Progenitor cell of endocrine pancreas (in vitro differentiated cells): ENCODE measurements at places on chromosomes 2 and 18.

DNA sequence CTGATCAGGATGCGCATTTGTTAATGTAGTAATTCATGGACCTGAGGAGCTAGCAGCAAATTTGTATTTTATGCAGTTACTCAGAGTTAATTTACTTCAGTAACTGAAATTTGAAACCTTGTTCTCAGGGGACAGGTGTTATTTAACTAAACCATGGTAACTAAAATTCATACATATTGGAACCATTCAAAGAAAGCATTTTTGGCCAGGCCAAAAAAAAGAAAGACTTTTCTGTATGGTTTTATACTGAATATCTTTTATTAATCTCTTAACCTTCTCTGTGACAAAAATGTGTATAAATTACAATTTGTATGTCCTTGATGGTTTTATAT is 4.4 kb upstream of the KLHL23 start:
- DNase-seq, result no peak

DNA sequence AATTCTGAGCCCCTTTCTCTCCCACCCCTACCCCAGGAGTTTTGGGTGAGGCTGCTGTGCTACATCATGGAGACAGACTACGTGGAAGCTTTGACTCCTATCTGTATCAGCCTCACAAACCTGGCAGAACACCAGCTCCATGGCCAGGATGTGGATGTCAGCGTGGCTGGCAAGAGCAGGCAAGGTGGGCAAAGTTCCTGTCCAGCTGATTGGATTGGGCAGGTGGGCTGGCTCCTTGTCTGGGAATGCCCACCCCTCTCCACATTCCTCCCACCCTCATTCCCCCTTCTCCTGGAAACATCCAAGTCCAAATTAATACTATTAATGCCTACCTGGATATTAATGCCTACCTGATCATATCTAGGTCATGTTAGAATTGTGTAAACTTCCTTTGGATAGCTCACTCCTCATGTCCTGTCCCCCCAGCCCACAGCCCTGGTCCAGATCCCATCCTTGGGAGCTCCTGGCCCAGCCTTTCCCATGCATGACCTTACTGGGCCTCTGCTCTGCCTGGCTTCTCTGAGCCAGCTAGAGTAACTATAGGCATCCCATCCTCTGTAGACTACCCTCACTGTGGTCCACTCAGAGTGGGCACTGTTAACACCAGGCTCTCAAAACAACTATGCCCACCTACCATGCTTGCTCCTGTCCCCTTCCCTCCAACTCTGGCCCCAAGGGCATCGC is 24.1 kb downstream of the MROH2A start:
- no peak for DNase-seq

DNA sequence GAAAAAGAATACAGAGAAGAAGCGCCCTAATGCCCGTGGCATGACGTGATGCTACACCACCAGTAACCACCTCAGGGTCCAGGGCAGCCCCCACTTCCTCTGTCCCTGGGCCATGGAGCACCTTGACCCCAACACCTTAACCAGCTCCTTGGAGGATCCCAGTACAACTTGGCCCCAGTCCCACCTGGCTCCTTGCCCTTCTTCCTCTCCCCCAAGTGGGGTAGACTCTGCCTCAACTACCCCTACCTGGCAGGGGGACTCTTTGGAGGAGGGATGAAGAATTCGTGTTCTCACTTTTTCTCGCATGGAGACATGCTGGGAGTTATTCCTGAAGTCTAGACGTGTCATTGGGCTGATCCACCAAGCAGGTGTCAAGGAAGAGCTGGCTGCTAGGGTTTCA is 18.9 kb downstream of the TRABD2A start:
- no peak for DNase-seq

DNA sequence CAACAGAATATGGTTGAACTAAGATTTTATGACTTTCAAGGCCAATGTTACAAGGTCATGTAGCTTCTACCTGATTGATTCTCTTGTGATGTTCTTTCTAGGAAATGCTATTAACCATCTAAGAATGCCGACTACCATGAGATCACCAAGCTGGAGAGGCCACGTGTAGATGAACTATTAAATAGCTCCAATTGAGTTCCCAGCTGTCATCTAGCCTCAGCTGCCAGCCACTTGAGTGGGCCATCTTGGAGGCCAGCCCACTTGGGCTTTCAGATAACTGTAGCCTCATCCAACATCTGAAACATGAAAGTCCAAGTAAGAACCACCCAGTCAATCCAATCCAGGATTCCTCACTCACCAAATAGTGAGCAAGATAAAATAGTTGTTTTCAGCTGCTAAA is 376.9 kb upstream of the TMEFF2 start:
- DNase-seq, result no peak

DNA sequence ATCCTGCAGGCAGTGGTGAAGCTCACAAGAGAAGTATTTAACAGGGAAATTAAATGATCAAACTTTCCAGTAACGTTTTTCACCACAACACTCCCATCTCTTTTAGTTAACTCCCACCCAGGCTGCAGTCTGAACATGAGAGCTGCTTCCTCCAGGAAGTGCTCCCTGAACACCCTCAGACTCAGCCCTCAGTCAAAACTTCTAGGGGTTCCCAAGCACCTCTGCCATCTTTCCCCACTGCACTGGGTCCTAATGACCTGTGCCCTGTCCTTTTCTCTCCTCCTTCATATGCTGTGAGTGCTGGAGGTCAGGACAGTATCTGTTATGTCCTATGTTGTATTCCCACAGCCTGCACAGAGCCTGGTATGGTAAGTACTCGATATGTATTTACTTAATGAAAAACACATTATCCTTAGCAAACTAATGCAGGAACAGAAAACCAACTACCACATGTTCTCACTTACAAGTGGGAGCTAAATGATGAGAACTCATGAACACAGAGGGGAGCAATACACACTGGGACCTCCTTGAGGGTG is 49.2 kb upstream of the ASPRV1 start:
- no peak for DNase-seq

DNA sequence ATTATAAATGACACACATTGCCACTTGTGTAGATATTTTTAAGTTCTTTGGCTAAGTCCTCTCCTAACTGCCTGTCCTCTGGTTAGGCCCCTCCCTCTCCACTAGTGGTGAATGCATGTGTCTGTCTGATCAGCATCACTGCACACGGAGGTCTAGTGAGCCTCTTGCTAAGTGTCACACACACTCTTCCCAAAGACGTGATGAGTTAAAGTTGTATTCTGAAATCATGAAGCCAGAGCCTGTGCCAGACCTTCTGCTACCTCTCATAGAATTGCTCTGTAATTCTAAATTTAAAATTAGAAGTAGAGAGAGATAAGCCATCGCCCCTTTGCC is 41.3 kb downstream of the RALB start:
- DNase-seq, result no peak

DNA sequence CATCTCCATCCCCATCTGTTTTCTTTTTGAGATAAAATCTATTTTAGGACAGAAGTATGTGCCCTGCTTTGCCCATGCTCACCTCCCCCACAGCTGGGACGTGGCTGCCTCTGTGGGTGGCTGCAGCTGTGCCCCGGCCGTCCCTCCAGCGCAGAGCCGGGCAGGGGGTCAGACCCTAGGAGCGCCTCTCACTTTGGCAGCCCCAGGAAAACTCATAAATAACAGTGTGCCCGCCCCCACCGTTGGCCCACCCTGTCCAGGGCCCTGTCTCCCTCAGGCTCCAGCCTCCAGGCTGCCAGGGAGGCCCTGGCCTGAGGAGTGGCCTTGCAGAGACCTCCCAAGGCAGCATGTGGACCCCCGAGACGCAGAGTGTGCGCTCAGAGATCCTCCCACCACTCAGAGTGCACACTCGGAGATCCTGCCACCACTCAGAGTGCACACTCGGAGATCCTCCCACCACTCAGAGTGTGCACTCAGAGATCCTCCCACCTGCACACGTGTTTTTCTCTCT is 178.1 kb downstream of the TWIST2 start:
- DNase-seq, result no peak

DNA sequence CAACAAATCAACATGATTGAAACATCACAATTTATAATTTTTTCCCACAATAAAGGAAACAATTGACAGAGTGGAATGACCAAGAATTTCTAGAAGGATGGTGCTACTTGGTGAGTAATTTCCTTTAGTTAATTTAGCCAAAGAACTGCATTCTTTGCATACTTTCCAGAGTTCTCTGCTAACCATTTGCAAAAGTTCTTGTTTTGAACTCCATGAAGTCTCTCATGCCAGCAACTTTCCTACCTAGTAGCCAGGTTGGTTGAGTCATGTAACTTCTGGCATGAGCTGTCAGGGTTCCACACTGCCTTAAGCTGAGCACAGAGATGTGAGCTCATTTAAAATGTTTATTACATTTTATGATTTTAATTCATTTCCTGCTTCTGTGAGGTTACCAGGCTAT is 539.6 kb downstream of the PID1 start:
- DNase-seq, result no peak

GRCh38 chr2:46964835-46965560 is 49.4 kb upstream of the MCFD2 start:
- DNase-seq, result no peak

GRCh38 chr2:138572318-138572717 is 70.7 kb downstream of the SPOPL start:
- no peak for DNase-seq

- no peak for DNase-seq
These were observed 64.0 kb upstream of the STK39 start for GRCh38 chr2:168311261-168311910.

GRCh38 chr18:46341986-46342525 is 237.9 kb downstream of the HAUS1 start:
- DNase-seq, result no peak

- DNase-seq, result no peak
These were observed 17.1 kb upstream of the ARHGAP28 start for GRCh38 chr18:6712401-6712800.

GRCh38 chr2:126322342-126322741 is 333.6 kb upstream of the GYPC start:
- DNase-seq, result no peak

DNA sequence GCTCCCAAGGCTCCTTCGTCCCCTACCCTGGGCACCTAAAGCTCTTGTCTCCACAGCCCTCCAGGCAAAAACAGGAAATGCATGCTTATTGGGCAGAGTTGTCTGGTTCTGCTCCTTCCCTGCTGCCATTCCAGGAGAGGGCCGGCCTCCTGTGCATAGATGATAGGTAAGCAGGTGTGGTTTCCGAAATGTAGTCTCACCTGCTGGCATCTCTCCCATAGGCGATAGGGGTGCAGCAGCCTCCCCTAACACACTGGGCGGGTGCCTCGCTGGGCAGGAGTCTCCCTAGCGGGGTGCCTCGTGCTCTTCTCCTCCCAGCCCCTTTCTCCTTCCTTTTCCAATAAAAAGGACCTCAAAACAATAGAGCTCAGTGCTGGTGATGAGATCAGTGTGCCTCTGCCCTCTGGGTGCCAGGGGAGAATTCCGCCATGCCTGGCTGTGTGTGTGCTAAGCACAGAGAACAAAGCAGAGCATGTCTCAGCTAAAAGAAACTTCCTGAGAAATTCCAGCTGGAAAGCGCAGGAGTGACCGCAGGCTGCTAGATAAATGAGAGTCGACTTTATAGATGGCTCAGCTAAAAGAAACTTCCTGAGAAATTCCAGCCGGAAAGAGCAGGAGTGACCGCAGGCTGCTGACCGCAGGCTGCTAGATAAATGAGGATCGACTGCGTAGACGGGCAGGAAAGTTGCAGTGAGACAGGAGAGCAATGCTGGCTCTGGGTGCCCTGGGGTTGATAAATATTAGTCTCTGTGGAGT is 11.3 kb upstream of the PXDN start:
- DNase-seq, result no peak

DNA sequence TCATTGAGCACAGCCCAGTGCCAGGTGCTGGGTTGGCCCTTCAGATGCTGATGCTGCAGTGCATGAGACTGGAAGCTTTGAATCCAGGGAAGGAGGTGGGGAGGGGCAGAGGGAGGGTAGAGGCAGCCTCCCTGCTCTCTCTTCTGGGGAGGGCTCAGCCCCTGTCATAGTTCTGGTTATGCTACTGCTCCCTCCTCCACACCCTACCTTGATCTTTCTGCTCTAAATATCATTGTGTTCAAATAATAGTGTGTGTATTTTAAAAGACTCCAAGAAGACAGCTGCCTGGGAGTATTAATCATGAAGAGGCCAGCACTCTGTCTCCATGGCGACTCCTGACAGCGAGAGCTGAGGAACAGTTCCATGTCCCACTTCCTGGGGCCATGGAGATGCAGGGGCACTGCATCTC is 3.8 kb upstream of the EGR4 start:
- no peak for DNase-seq

DNA sequence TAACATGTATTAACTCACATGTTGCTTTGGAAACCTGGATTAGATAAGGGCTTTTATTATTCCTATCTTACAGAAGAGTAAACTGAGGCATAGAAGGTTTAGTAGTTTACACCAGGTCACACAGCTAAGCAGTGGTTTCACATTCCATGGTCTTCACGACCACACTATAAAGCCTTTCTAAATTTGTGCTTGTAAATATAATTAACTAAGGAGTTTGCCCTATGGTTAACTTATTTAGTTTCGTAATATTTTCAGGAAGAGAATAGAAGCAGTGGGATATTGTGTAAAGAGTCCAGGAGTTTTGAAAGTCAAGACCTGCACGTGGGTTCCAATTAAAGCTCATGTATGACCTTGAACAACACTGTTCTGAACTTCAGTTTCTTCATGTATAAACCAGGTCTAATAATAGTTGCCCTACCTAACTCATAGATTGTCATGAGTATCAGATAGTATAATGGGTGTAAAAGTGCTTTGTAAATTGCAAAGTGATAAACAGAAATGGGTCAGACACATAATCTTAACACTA is 19.5 kb upstream of the SOS1 start:
- no peak for DNase-seq

- DNase-seq, result no peak
These were observed 22.4 kb upstream of the MSGN1 start for GRCh38 chr2:17793803-17794354.

GRCh38 chr2:173941567-173941966 is 23.6 kb downstream of the SP3 start:
- DNase-seq, result no peak

- DNase-seq, result no peak
These were observed 84.0 kb upstream of the HAAO start for GRCh38 chr2:42876326-42876751.

- no peak for DNase-seq
These were observed 138.3 kb upstream of the STK17B start for GRCh38 chr2:196309691-196310090.

DNA sequence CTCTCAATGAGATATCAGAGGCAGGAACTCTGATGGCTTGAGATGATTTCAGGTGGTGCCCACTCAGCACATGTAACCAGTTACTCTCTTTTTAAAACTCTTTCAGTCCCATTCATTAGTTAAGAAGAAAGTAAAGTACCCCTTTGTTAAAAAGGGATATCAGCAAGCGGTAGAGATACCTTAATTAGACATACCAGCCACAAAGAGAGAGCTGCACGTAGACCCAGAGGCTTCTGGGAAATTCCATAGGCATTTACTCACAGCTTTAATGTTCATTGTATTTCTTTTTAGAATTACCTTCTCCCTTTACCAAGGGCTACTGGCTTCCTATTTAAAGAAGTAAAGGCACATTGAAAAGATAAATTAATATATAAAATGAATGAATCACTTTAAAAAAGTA is 63.3 kb downstream of the LYPD6B start:
- no peak for DNase-seq

GRCh38 chr2:204645018-204645773 is 99.9 kb downstream of the PARD3B start:
- no peak for DNase-seq
